ENCODE measurements at places on chromosomes 16 and 17.

- no peak for DNase-seq
Measured at GRCh38 chr17:20307326-20307910, 159.9 kb downstream of the LGALS9B start.

DNA sequence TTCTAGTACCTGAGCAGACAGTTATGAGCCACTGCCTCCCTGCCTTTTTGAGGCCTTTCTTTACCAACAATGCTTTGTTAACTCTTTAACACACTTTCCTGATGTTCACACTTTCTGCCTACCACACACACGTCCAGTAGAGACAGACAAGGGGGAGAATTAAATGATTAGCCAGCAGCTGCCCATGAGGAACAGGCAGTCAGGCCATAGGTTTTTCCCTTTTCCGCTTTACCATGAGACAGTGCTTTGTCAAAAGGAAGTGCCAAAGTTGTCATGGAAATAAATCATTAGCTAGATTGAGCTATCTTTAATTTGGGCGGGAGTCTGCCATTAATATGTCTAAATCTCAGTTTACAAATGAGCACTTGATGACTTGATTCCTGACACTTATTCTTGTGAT lies 102.1 kb downstream of the PITPNC1 start:
- no peak for DNase-seq

GRCh38 chr17:38400286-38400685 lies 28.0 kb upstream of the ARHGAP23 start:
- DNase-seq = no peak

DNA sequence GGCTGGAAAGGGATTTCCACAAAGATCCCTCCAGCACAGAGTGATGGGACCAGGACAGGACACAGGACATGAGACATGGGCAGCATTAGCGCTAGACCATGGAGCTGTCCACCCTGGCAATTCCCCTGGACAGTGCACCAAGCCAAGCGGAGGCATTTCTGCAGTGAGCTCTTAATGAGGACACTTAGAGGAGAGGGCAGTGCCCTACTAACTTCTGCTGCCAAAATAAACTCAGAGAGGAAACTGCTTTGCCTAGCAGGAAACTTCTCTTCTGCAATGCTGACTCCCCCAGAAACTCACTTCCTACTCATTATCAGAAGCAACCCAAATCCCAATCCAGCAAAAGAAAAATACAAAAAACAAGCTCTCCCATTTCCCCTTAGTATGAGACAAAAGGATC lies 119.2 kb downstream of the HS3ST2 start:
- no peak for DNase-seq
